Trophoblast cell (in vitro differentiated cells and primary cell): ENCODE measurements at places on chromosomes 6 and 20.

GRCh38 chr6:101458826-101459225 is 65.3 kb downstream of the GRIK2 start:
- no peaks in the 10 kb centered on the region for H3K36me3 ChIP-seq
- no peaks in the 10 kb centered on the region for H3K27me3 ChIP-seq
- H3K27ac ChIP-seq: no peak overlapping the region
- no peak for DNase-seq
- no peaks in the 10 kb centered on the region for H3K4me1 ChIP-seq

DNA sequence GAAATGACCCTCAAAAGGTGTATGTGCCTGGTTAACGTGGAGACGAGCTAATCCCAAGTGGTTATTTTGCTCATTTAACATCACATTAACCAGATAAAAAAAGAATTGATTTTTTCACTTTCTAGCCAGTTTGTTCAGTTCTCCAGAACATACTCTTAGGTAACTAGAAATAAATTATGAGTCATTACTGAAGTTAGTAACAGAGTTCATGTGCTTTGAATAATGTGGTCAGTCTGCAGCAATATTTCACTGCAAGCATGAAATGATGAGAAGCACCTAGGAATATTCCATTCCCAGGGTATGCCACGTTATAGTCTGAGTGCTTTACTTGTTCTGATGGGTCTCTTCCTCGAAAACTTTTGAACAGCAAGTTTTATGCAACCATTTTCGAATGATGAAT is 138.3 kb upstream of the INSM1 start:
- no peaks in the 10 kb centered on the region for H3K36me3 ChIP-seq
- no peak overlapping the region for H3K4me3 ChIP-seq
- no peaks in the 10 kb centered on the region for H3K27me3 ChIP-seq
- H3K4me1 ChIP-seq: no peaks in the 10 kb centered on the region
- no peak overlapping the region for H3K27ac ChIP-seq

DNA sequence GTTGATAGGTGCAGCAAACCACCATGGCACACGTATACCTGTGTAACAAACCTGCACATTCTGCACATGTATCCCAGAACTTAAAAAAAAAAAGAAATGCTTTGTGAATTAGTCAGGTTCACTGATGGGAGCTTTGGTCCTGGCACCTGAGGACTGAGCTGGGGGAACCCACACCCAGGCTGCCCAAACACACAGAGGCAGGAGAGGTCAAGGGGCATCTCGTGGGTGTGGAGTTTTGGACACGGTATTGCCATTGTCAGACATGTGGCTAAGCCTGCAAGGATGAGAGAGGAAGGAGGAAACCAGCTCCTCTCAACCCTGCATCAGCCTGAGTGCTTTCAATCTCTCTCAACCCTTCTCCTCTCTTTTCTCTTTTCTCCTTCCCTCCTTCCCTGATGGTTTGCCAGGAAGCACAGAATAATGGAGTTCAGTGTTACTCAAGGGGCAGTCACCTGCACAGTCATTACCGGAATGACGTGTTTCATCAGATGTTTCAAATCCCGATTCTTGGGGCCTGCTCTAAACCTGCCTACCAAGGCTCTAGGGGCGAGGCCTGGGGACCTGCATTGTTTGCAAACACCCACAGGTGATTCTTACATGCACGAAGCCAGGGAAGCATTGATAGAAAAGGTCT is 89.9 kb upstream of the NEDD9 start:
- H3K36me3 ChIP-seq: no peaks in the 10 kb centered on the region
- no peak for DNase-seq
- peaks cover 9% of the 10 kb centered on the region for H3K4me1 ChIP-seq
- H3K27ac ChIP-seq: no peak overlapping the region
- no peaks in the 10 kb centered on the region for H3K27me3 ChIP-seq

GRCh38 chr6:44255105-44255808 is 2.1 kb downstream of the SLC35B2 start:
- no peak overlapping the region for H3K4me3 ChIP-seq
- peaks cover 9% of the 10 kb centered on the region for H3K4me1 ChIP-seq
- DNase-seq: peak; percentile 44
- H3K27me3 ChIP-seq: no peaks in the 10 kb centered on the region

- no peaks in the 10 kb centered on the region for H3K27me3 ChIP-seq
- no peak for DNase-seq
- H3K4me1 ChIP-seq: no peaks in the 10 kb centered on the region
- H3K4me3 ChIP-seq: no peak overlapping the region
- H3K36me3 ChIP-seq: no peaks in the 10 kb centered on the region
Observed at GRCh38 chr6:154548130-154548830, 37.8 kb upstream of the CNKSR3 start.

DNA sequence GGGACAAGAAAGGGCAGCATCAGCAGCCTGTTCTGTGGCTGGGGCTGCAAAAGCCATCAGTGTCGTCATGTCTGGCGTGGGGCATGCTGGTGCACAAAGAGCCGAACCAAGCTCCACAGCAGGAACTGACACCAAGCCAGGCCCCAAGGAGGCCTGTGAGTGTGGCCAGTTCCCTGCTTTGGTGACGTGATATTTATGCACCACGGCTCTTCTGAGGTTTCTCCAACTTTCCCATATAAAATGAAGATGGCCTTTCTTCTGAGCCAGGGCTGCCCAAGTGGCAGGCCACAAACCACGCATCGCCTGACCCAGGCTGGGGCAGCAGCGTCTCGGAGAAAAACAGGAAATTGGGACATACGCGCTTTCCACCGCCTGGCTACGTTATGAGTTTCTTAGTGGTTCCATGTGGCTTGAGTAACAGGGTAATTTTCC is 109.9 kb downstream of the RIN2 start:
- peak; percentile 42 for DNase-seq
- no peaks in the 10 kb centered on the region for H3K4me1 ChIP-seq
- no peaks in the 10 kb centered on the region for H3K27me3 ChIP-seq

- H3K36me3 ChIP-seq: no peaks in the 10 kb centered on the region
- no peaks in the 10 kb centered on the region for H3K27me3 ChIP-seq
- no peak for DNase-seq
- H3K4me1 ChIP-seq: peaks cover 8% of the 10 kb centered on the region
- H3K4me3 ChIP-seq: no peak overlapping the region
Observed at GRCh38 chr20:38827770-38828281, 22.3 kb downstream of the PPP1R16B start.

DNA sequence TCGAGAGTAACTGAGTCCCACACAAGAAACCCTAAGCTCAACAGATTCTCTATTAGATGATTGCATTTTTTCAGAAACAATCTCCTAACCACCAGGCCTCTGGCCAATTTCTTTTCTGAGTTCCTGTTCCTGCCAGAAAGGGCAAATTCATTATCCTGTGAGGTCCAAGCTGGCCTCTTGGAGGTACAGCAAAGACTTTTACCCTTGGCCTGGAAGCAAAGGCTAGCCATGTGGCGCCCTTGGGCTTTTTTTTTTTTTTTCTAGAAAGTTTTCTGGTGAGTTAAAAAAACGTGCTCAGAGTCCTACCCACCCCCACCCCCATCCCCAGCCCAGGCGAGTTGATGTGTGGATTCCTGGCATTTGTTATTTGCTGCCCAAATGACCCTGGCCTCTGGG is 59.0 kb upstream of the EEF1A1 start:
- DNase-seq: no peak
- no peaks in the 10 kb centered on the region for H3K36me3 ChIP-seq
- H3K4me3 ChIP-seq: no peak overlapping the region
- H3K27me3 ChIP-seq: no peaks in the 10 kb centered on the region
- H3K27ac ChIP-seq: peak overlapping the region; percentile 99

- no peak overlapping the region for H3K4me3 ChIP-seq
- no peaks in the 10 kb centered on the region for H3K27me3 ChIP-seq
- H3K36me3 ChIP-seq: no peaks in the 10 kb centered on the region
- no peak for DNase-seq
- H3K4me1 ChIP-seq: no peaks in the 10 kb centered on the region
Observed at GRCh38 chr6:78390066-78390465, 477.3 kb upstream of the IRAK1BP1 start.

GRCh38 chr6:11393713-11394627 is 143.6 kb upstream of the TMEM170B start:
- DNase-seq: no peak
- H3K27ac ChIP-seq: no peak overlapping the region
- H3K4me1 ChIP-seq: peaks cover 8% of the 10 kb centered on the region
- H3K4me3 ChIP-seq: no peak overlapping the region
- no peaks in the 10 kb centered on the region for H3K27me3 ChIP-seq
- H3K36me3 ChIP-seq: no peaks in the 10 kb centered on the region

GRCh38 chr6:135692426-135692825 is 159.1 kb upstream of the PDE7B start:
- H3K4me3 ChIP-seq: no peak overlapping the region
- H3K27ac ChIP-seq: no peak overlapping the region
- DNase-seq: no peak
- H3K27me3 ChIP-seq: no peaks in the 10 kb centered on the region

- H3K27ac ChIP-seq: peak overlapping the region; percentile 12
- no peak overlapping the region for H3K4me3 ChIP-seq
- peak; percentile 90 for DNase-seq
- no peaks in the 10 kb centered on the region for H3K36me3 ChIP-seq
- H3K4me1 ChIP-seq: peaks cover 4% of the 10 kb centered on the region
- no peaks in the 10 kb centered on the region for H3K27me3 ChIP-seq
Observed at GRCh38 chr20:5136096-5136495, 9.3 kb downstream of the CDS2 start.

- H3K4me1 ChIP-seq: no peaks in the 10 kb centered on the region
- no peak for DNase-seq
- no peak overlapping the region for H3K4me3 ChIP-seq
- no peaks in the 10 kb centered on the region for H3K27me3 ChIP-seq
Observed at GRCh38 chr6:54031169-54031568, 80.1 kb upstream of the MLIP start.

DNA sequence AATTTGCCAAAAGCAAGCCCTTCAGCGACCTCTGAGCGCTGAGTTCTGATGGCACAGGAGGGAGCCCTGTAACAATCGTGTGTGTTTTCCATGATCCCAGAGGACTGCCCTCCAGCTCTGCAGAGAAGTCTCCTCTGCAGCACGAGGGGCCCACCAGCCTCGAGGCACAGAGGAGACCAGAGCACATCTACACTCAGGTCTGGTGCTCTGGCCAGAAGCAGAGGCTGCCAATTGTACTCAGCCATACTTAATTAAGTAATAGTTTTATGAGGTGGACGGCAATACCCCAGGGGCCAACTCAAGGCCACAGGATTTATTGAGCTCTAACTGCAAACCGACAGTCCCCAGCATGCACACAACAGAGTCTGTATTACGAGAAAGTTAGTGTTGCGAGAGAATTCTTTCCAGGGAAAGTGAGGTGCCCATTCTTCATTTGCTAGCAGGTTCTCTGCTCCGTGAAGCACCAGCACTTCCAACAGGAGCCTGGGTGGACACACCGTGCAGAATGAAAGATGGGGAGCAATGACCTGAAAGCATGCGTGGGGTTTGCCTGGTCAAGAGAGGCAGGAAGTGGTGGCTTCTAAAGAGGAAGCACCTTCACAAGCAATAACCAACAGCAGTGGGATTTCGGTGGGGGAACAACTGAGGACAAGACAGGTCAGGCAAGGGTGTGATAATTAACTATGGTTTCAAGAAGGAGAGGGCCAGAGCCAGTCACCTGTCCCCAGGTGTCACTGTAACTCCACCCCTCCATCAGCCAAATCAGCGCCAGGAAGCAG is 92.8 kb upstream of the FOXC1 start:
- H3K27ac ChIP-seq: no peak overlapping the region
- no peak overlapping the region for H3K4me3 ChIP-seq
- no peak for DNase-seq

DNA sequence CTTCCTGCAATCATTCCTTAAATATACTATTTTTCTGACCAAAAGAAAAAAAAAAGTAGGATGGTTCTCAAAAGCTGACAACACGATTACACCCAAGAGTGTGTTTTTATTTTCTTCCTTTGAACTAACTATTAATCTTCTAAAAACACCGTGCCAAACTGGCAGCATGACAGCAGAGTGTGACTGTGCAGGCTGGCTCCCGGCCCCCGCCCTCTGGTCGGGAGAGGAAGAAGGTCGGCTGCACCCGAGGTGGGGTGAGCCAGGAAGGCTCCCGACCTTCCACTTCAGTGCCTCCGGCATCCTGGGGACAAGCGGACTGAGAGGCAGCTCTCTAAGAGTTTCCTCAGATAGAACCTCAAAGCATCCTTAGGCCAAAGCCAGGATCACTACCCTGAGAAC is 29.2 kb downstream of the SLC22A23 start:
- no peak overlapping the region for H3K4me3 ChIP-seq
- H3K27ac ChIP-seq: no peak overlapping the region
- H3K36me3 ChIP-seq: no peaks in the 10 kb centered on the region
- H3K4me1 ChIP-seq: peaks cover 18% of the 10 kb centered on the region

GRCh38 chr6:13089296-13089994 is 238.9 kb downstream of the TBC1D7 start:
- H3K27me3 ChIP-seq: no peaks in the 10 kb centered on the region
- H3K4me1 ChIP-seq: no peaks in the 10 kb centered on the region
- H3K36me3 ChIP-seq: no peaks in the 10 kb centered on the region
- no peak for DNase-seq
- no peak overlapping the region for H3K4me3 ChIP-seq

GRCh38 chr6:129567374-129567773 is 142.6 kb downstream of the ARHGAP18 start:
- H3K27me3 ChIP-seq: no peaks in the 10 kb centered on the region
- H3K27ac ChIP-seq: no peak overlapping the region
- H3K4me3 ChIP-seq: no peak overlapping the region
- H3K36me3 ChIP-seq: no peaks in the 10 kb centered on the region

DNA sequence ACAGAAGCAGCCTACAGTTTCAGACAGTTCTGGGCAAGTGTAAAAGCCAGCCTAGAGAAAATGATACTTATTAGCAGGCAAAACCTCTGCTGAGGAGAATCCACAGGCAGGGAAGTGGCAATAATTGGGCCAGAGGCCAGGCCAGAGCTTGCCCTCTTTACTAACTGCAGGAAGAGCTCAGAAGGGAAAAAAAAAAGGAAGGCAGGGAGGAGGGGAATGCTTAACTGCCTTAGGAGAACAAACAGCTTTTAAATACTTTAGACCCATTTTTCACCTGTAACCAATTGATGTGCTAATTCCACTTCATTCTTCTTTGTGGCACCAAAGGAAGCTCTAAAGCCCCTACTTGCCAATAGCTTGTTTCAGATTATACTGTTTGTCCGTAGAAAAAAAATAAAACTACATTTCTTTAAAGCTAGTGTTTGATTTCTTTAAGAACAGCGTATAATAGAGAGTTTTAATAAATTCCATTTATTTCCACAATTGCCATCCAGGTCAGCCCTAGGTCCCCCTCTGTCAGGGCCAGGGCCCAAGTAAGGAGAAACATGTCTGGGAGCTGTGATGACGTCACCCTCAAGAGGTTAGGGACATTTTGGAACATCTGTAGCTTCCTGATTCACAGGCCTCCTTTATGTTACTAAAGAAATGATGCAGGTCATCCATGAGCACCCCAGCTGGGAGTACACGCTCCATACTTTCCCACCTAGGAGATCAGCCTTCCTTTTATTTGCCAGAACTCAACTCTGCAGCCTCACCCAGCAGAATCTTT is 384.3 kb downstream of the CDC5L start:
- DNase-seq: no peak
- no peak overlapping the region for H3K4me3 ChIP-seq
- no peaks in the 10 kb centered on the region for H3K36me3 ChIP-seq
- H3K27ac ChIP-seq: no peak overlapping the region
- H3K27me3 ChIP-seq: no peaks in the 10 kb centered on the region
- no peaks in the 10 kb centered on the region for H3K4me1 ChIP-seq
